Fibroblast of skin of abdomen (primary cell): ENCODE measurements at places on chromosomes 2 and 18.

- DNase-seq: no peak
These were observed 535.9 kb downstream of the XIRP2 start for GRCh38 chr2:167424221-167424620.

- no peak for DNase-seq
These were observed 93.9 kb upstream of the TPO start for GRCh38 chr2:1319393-1319792.

- DNase-seq: no peak
These were observed 514.5 kb downstream of the LRRTM4 start for GRCh38 chr2:77007686-77008085.

DNA sequence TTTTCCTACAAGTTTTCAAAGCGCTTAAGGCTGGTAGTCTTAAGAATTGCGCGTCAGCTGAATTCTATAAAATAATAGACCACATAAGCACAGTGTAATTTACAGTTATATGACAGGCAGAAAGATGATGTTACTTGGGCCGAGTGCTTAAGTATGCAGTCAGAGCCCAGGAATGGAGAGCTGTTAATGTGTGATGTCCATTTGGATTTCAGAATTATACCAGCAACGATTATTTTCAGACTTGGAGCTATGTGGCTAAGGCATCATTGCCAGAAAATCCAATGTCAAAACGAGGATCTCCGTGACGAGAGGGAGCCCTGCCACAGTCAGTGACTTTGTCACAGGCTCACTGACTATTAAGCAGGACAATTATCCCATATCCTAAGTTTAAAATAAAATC is 3.4 kb downstream of the KLF7 start:
- peak; percentile 85 for DNase-seq

DNA sequence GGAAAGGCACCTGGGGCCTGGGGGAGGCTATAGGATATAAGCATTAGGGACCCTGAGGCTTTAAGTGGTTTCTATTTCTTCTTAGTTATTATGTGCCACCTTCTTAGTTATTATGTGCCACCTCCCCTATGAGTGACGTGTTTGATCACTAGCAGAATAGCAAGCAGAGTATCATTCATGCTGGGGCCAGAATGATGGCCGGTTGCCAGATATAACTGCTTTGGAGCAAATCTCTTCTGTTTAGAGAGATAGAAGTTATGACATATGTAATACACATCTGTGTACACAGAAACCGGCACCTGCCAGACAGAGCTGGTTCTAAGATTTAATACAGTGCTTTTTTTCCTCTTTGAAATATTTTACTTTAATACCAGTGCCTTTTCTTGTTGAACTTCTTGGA is 29.4 kb downstream of the LIPG start:
- DNase-seq: no peak

GRCh38 chr18:13014818-13015217 is 23.7 kb downstream of the CEP192 start:
- no peak for DNase-seq

DNA sequence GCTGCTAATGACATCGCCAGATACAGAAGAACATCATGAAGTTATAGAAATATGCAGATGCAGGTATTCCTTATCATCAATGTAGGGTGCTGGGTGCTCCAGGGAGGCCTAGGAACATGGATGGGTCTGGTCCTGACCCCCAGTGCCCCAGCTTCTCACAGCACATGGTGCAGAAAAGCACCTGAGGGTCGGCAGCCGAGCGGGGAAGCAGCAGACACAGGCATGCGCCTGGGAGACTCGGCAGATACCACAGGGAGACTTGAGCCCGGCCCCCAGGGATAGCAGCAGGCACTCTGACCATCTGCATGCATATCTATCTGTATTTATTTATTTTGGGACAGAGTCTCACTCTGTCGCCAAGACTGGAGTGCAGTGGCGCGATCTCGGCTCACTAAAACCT is 43.2 kb downstream of the TMEM18 start:
- DNase-seq: no peak

DNA sequence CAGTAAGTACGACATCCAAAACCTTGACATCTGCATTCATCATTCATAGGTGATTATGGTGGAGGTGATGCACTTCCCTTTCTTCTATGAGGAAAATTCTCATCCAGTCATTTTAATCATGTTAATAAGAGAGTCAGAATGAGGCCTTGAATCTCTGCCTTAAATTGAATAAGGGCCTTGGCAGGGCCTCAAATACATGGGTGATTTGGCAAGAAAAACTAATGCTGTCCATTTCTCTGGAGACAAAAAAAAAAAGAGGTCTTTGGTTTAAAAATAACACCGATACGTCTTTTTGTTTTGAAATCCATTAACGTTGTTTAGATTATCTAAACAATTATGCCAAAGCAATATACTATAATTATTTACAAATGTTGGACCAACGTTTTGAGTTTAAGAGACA is 8.1 kb downstream of the COLEC12 start:
- no peak for DNase-seq

DNA sequence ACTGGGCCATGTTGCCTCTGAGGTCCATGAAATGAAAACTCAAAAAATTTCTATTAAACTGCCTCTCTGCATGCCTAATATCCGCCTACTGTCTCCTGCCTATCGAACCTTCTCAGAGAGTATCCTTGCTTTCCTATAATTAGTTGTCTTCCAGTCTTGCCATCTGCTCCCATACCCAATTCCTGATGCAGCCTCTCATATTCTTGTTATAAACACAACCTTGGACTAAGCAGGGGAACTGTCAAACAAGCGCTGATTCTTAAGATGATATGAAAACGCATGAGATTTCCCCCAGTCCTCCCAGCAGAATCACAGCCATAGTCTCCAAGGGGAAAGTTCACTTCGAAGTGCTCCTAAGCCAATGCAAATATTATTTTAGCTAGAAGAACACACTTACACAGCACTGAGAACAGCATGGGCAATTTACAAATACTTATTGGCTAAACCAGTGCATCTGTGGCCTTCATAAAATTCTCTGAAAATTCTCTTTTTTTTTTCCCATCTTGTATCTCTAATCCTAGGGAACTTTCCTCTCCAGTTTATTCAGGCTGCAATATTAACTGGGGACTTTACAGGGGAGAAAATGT is 471.6 kb downstream of the MBD2 start:
- DNase-seq: no peak

GRCh38 chr2:166333801-166334200 is 41.9 kb downstream of the SCN9A start:
- no peak for DNase-seq

GRCh38 chr2:204019572-204020501 is 83.3 kb downstream of the ICOS start:
- no peak for DNase-seq
